Kidney (tissue), 22 donors: ENCODE measurements at places on chromosomes 12 and 14.

GRCh38 chr12:112413855-112414625 is 4.6 kb upstream of the RPL6 start:
- H3K36me3 ChIP-seq = no peaks in the 10 kb centered on the region
- H3K27ac ChIP-seq = no peak overlapping the region
- DNase-seq = no peak
- H3K27me3 ChIP-seq = no peaks in the 10 kb centered on the region
- H3K4me3 ChIP-seq = no peak overlapping the region
- no peaks in the 10 kb centered on the region for H3K4me1 ChIP-seq

GRCh38 chr14:63899953-63900352 is 47.1 kb downstream of the SYNE2 start:
- H3K36me3 ChIP-seq = no peaks in the 10 kb centered on the region
- H3K27me3 ChIP-seq = no peaks in the 10 kb centered on the region
- H3K27ac ChIP-seq = no peak overlapping the region
- H3K4me3 ChIP-seq = no peak overlapping the region
- DNase-seq = no peak

DNA sequence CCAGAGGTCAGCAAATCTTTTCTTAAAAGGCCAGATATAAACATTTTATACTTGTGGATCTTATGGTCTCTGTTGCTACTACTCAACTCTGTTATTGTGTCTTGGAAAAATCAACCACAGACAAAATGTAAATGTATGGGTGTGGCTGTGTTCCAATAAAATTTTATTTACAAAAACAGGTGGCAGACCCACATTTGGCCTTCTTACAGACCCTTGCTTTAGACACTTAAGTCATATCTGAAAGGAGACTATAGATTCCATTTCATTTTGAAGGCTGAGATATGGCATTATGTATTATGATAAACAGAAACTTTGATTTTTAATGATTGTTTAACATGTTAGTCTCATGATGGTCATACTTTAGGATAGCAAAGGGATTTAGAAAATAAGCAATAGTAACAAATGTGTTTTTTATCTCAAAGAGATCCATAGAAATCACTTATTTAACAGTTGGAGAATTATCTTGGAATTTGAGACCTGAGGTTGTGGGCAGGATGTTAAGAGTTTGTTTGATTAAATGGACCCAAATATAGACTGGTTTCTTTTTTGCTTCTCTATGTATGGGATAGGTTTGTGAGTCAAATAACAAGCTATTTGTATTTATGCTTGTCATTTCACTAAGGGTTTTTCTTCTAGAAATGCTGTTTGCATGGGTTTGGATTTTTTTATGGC is 51.2 kb downstream of the PPFIBP1 start:
- H3K27ac ChIP-seq = no peak overlapping the region
- no peak overlapping the region for H3K4me3 ChIP-seq
- peaks cover 11% of the 10 kb centered on the region for H3K36me3 ChIP-seq
- peaks cover 8% of the 10 kb centered on the region for H3K4me1 ChIP-seq
- no peak for DNase-seq
- H3K27me3 ChIP-seq = no peaks in the 10 kb centered on the region

GRCh38 chr14:33573301-33573880 is 377.5 kb downstream of the EGLN3 start:
- no peak overlapping the region for H3K27ac ChIP-seq
- DNase-seq = no peak
- no peaks in the 10 kb centered on the region for H3K36me3 ChIP-seq
- H3K27me3 ChIP-seq = no peaks in the 10 kb centered on the region
- no peak overlapping the region for H3K4me3 ChIP-seq

GRCh38 chr14:22600027-22600426 is 1.9 kb downstream of the ABHD4 start:
- H3K27me3 ChIP-seq = no peaks in the 10 kb centered on the region
- H3K4me3 ChIP-seq = no peak overlapping the region
- peaks cover 28% of the 10 kb centered on the region for H3K36me3 ChIP-seq
- no peak overlapping the region for H3K27ac ChIP-seq
- peaks cover 2% of the 10 kb centered on the region for H3K4me1 ChIP-seq
- no peak for DNase-seq

DNA sequence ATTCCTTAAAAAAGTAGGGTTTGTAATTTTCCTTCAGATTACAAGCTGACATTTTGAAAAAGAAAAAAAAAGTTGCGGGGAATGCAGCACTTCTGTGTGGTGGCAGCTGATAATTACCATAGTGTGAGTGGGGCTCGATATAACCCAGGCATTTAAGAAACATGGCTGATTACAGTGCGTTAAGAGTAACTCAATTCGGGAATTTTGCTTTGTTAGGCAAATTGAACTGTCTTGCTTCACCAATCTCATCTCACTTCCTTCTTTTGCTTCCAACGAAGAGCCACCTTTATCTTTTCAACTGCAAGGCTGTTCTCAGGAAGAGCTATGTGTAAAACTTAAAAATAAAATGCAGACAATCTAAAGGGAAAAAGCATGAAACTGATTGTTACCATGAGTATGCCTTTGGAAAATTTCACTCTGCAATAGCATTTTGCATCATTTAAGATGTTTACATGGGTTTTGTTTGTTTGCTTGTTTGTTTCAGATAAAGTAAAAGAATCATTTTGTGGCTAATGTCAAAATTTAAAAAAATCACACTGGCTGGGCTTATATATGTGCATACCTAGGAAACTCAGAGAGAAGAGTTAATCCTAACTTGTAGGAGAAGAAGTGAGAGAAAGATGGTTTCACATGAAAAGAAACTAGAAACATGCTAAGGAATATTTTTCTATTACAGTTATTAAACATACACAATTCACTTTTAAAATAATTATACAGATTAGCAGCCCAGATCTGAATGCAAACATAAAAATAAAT is 295.9 kb upstream of the ATP2B1 start:
- H3K27me3 ChIP-seq = no peaks in the 10 kb centered on the region
- H3K27ac ChIP-seq = no peak overlapping the region
- no peak overlapping the region for H3K4me3 ChIP-seq
- H3K4me1 ChIP-seq = no peaks in the 10 kb centered on the region
- H3K36me3 ChIP-seq = no peaks in the 10 kb centered on the region
